DMS153 (cell line): ENCODE measurements at places on chromosomes 7 and 10.

DNA sequence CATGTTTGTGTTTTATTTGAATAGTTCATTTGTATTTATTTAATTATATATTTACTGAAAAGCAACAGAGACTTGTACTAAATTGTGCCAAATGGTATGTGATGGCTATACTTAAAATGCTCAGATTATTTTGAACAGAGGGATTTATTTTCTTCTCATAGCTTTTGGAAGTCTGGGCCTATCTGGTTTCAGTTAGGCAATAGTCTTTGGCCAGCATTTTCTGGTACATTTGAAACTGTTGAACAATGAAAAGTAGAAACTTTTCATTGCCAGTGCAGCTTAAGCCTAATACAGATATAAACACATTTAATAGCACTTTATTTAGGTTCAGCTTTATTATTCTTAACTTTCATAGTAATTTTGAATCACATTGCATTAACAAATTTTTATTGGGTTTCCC lies 188.0 kb downstream of the TAX1BP1 start:
- no peak for DNase-seq

- DNase-seq = peak; percentile 55
Observed at GRCh38 chr10:80104066-80104926, 25.8 kb downstream of the TMEM254 start.

- no peak for DNase-seq
Observed at GRCh38 chr10:70969188-70969587, 80.8 kb upstream of the PCBD1 start.

- no peak for DNase-seq
Observed at GRCh38 chr10:70162892-70163201, 7.5 kb downstream of the SAR1A start.

- DNase-seq = peak; percentile 83
Observed at GRCh38 chr10:50874723-50875122, 10.7 kb downstream of the A1CF start.

DNA sequence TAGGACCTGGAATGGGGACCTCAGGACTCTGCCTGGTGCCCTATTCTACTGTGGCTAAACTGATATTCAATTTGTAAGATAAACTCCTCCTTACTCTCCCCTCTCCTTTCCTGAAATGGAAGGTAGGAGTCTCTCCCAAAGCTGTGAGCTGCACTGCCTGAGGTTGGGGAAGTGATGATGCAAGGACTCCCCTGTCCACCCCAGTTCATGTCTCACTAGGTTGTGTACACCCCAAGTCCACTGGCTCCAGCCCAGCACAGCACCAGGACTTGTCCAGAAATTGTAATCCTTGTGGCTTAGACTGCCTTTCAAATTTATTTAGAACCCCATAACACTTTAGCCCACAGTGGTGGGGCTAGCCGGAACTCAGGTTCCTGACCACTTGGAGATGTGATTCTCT lies 247.2 kb upstream of the CTBP2 start:
- no peak for DNase-seq

GRCh38 chr10:71694567-71694968 lies 25.0 kb downstream of the C10orf105 start:
- DNase-seq = no peak

GRCh38 chr10:60107308-60107976 lies 201.1 kb upstream of the CCDC6 start:
- DNase-seq = no peak

GRCh38 chr7:1235501-1236131 lies 2.9 kb downstream of the UNCX start:
- DNase-seq = no peak

DNA sequence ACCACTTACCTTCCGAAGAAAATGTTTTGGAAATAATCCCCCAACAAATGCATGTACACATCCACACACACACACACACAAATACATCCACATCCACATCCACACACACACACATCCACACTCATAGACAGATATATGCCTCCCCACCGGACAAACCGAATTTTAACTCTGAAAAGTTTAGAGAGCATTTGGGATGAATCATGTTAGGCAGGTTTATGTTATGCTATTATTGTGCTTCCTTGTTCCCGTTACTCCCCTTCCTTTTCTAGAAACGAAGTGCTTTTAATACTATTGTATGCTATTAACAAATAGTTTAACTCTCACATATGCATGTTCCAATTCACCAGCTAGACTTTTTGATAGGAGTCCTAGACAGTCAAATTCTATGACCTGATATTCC lies 91.5 kb downstream of the FAS start:
- no peak for DNase-seq

- DNase-seq = no peak
Observed at GRCh38 chr7:155765458-155765857, 46.8 kb downstream of the SHH start.

DNA sequence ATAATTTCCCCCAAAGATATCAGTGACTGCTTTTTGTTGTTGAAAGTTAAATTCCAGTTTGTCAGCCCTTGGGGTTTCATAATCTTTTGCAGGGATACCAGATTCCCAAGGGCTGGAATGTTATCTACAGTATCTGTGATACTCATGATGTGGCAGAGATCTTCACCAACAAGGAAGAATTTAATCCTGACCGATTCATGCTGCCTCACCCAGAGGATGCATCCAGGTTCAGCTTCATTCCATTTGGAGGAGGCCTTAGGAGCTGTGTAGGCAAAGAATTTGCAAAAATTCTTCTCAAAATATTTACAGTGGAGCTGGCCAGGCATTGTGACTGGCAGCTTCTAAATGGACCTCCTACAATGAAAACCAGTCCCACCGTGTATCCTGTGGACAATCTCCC lies 3.2 kb downstream of the CYP26A1 start:
- DNase-seq = no peak

- peak; percentile 68 for DNase-seq
Observed at GRCh38 chr7:127943541-127944521, 87.4 kb downstream of the LRRC4 start.

DNA sequence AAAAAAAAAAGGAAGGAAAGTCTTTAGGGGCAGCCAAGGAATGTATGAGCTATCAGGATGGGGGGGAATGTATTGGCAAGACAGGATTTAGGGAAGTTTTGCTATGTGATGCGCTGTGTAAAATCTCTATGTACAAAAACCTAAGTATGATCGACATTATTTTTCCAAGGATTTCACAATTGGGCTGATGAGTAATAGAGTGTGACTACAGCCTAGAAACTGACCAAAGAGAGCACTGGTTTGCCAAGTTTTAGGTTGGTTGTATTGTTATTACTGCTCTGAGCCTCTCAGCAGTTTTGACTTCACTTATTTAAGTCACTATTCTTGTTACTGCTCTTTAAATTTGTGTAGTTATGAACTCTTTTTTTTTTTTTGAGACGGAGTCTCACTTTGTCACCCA lies 107.3 kb downstream of the NRCAM start:
- DNase-seq = no peak

DNA sequence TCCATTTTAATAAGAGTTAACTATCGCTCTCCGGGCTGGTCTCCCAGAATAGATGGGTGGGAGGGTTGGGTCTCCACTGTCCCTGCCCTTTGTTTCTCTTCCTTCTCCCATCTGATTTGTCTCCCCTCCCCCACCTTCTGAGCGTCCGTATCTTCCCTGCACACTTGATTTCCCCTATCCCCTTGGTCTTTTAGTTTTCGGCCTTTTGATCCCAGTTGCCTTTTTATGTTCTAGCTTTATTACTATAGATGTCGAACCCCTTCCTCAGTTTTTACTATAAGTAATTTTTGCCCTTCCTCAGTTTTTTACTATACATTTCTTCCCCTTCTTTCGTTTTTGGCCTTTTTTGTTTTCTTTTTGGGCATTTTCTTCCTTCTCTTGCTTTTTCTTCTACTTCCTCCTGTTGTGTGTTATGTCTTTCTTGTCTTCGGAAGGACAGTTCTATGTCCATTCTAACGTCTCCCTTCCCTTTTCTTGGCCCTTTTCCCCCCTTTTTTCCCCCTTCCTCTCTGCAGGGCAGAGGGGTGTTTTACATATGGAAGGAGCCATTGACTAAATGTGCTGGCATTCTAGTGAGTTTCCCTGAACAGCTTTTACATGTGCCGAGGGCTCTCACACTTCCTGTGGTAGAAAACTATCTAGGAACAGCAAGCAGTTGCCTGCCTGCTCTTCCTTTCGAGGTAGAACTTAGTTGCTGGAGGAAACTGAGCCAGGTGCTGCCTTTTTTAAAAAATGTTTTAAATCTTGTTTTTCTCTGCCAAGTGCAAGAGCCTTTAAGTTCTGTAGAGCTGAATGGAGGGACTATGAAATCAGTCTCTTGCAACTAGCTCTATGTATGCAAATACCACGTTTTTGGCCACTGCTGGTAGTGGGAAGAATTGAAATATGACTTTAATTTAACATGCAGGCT lies 2.8 kb downstream of the TET1 start:
- DNase-seq = peak; percentile 21

GRCh38 chr7:104679085-104679484 lies 334.9 kb upstream of the KMT2E start:
- no peak for DNase-seq

DNA sequence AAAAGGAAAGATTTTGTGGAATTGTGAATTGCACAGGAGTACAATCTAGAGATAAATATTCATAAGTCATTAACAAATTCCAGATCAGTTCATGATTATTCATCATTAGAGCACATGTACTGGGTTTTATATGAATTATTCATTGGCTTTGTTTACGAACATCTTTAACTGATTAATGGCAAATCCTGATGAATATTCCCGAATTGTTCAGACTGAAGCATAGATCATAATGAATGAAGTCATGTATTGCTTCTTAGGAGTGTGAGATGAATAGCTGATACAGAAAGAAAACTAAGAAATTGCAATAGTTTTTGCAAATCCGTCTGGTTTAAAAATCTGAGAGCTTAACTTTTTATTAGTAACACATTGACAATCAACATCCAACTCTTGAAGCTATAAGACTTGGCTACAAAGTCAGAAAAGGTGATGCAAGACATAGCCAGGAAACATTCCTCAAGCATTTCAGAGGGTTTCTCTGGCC lies 183.6 kb upstream of the DGKB start:
- no peak for DNase-seq

GRCh38 chr7:156650042-156650441 lies 9.5 kb downstream of the RNF32 start:
- no peak for DNase-seq

DNA sequence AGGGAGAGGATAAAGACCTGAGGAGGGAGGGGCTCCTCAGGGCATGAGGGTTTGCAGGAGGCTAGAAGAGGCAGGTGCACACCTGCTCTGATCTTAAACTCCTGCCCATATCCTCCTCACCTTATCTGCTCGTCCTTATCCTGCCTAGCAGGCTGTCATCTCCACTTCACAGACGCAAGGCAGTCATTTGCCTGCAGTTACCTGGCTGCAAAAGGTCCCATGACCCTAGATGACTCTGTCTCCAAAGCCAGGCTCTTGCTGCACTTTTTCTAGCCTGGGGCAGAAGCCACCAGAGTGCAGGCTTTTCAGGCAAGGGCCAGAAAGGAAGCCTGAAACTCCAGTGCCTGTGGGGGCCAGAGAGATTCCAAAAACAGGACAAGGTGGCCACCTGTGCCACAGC lies 1.7 kb upstream of the ZNF853 start:
- DNase-seq = no peak

- no peak for DNase-seq
Observed at GRCh38 chr10:131219955-131220489, 91.5 kb downstream of the TCERG1L start.

- DNase-seq = no peak
Observed at GRCh38 chr10:99777918-99778714, 4.3 kb upstream of the ABCC2 start.
